ENCODE measurements at places on chromosomes 16 and 17.

DNA sequence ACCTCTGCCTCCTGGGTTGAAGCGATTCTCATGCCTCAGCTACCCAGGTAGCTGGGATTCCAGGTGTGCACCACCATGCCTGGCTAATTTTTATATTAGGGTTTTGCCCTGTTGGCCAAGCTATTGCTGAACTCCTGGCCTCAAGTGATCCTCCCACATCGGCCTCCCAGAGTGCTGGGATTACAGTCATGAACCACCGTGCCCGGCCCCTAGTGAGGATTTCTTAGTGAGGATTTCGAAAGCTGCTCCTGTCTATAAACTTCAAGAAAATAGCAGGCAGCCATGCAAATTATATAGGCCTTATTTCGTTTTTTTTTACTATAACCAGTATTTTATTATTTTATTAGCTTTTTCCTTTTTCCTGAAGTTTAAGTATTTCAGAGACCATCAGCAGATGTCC, 41.6 kb downstream of the EPN2 start:
- no peak for DNase-seq

- peak; percentile 76 for DNase-seq
Observed at GRCh38 chr16:15874745-15875314, 13.6 kb downstream of the CEP20 start.

DNA sequence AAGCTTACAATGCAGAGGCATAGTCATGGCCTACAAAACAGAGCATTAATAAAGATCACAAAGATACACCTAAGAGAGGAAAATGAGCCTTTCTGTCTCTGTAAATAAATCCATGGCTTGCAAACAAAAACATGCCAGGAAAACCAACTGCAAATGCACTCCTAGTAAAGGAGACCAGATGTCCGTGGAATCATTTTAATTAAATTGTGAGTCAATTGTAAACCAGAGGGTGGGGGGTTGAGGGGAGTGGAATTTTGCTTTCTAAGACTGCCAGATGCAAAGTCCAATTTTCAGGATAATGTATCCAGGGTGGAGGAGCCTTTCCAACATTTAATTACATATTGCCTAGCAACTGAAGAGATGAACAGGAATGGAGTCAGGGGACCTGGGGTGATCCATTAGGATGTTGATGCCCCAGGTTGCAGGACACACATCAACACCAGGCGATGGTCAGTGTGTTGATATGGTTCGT, 390.3 kb upstream of the CCL2 start:
- DNase-seq, result no peak

DNA sequence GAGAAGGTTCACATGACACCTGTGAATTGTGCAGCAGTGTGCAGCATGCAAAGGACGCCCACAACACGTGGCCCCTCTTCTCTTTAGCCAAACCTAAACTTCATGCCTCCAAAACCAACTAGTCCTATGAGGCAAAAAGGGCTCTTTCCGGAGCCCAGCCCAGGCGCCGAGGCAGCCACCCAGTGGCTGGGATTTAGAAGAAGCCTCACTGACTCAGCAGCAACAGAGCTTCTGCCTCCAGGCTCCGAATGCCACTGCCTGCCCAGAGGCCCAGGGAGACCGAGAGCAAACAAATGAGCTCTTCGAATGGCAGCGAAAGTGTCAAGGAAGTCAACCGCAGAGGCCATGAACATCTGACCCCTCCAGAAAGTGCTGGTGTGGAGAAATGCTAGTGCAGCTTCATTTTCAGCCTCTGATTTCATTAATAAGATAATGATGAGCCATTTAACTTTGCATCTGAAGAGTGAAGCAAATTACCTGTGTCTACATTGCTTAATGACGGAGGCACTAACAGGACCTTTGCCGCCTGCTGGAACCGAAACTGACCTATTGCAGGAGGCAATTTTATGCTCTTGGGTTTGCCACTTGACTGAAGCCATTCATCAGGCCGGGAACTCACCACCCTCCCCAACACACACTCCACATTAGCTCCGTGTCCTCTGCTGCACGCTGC, 157.7 kb upstream of the RPL38 start:
- DNase-seq, result no peak

- DNase-seq, result no peak
Observed at GRCh38 chr16:24013864-24014645, 178.3 kb downstream of the PRKCB start.

GRCh38 chr16:70661534-70661917, 15.2 kb downstream of the IL34 start:
- DNase-seq, result no peak

DNA sequence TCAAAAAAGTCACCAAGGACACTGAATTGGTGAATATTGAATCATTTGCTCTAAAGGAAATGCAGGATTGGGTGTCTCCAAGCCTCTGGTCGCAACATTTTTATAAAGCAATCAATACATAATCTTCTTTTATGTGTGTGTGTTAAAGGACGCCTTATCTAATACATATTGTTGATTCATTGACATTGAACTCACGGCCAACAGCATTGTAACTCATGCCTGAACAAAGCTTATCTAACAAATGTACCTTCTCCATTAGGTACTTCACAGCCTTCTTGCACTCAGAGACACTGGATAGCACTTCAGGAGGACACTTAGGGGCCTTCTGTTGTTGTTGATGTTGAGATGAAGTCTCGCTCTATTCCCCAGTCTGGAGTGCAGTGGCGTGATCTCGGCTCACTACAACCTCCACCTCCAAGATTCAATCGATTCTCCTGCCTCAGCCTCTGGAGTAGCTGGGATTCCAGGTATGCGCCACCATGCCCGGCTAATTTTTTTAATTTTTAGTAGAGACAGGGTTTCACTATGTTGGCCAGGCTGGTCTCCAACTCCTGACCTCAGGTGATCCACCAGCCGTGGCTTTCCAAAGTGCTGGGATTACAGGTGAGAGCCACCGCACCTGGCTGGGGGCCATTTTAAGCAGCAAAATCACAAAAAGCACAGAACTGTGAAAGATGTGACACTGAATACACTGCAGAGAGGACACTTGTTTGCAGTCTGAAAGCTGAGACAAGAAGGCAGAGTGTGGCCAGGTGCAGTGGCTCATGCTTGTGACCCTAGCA, 13.2 kb upstream of the PDXDC1 start:
- no peak for DNase-seq
